ENCODE measurements at places on chromosomes 5 and 9. TPM values are rescaled to one million over a fixed set of nuclear protein-coding genes. Genes with fewer than 3 reads are reported as not detected.

TAF11L2 gene
- total RNA-seq = not detected

PCDHGB4 gene
- total RNA-seq = 14.5 TPM

ALDH7A1 gene
- 28.7 TPM for total RNA-seq

WASHC1 gene
- 4.7 TPM for total RNA-seq

IL13 gene
- total RNA-seq = not detected

SLC25A2 gene
- 0.09 TPM for total RNA-seq

IFNA13 gene
- not detected for total RNA-seq

SLC22A4 gene
- total RNA-seq = 4.7 TPM

LCN9 gene
- not detected for total RNA-seq

DBH gene
- not detected for total RNA-seq

SHOC1 gene
- total RNA-seq = not detected

NIM1K gene
- total RNA-seq = 0.05 TPM

DEPDC1B gene
- 6.8 TPM for total RNA-seq

NR2F1 gene
- total RNA-seq = 98.7 TPM

PSAT1 gene
- 7.5 TPM for total RNA-seq

QRFP gene
- total RNA-seq = not detected

OR1J2 gene
- total RNA-seq = not detected

PCDHGA3 gene
- total RNA-seq = 1.2 TPM

SLF1 gene
- 11.3 TPM for total RNA-seq

PCDHGB7 gene
- 11.9 TPM for total RNA-seq

ACOT12 gene
- total RNA-seq = not detected

SPINK4 gene
- not detected for total RNA-seq

BTNL9 gene
- total RNA-seq = 0.05 TPM

C5orf52 gene
- total RNA-seq = not detected

SOHLH1 gene
- total RNA-seq = 0.05 TPM

PWWP2A gene
- 17.7 TPM for total RNA-seq
